Esophagus squamous epithelium (tissue), 5 donors: ENCODE measurements at places on chromosomes 6 and 20. TPM values are rescaled to one million over a fixed set of nuclear protein-coding genes. Genes with fewer than 3 reads are reported as not detected.

GRCh38 chr6:151390851-151391470 is 398 bp downstream of the ZBTB2 start:
- no peak for DNase-seq

- DNase-seq, result no peak
These were observed 20.7 kb upstream of the PHACTR3 start for GRCh38 chr20:59583428-59584277.

DNA sequence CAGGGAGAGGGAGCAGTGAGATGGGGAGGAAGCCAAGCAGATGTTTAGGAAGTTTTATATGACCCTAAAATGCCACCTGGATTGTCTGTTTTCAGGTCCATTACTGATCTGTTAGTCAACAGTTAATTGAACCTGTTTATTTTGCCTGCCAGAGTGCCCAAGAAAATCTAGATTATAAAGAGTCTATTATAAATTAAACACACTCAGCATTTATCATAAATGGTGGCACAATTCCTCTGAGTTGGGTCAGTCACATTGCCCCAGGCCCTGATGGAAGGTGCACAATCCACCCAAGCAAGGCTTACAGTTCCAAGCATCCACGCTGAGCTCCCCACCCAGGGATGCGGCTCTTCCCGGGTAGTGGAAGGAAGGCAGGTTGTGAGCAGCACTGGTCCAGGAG is 21.4 kb upstream of the ULBP3 start:
- no peak for DNase-seq

- DNase-seq, result no peak
These were observed 7.9 kb downstream of the CNKSR3 start for GRCh38 chr6:154502553-154502952.

DNA sequence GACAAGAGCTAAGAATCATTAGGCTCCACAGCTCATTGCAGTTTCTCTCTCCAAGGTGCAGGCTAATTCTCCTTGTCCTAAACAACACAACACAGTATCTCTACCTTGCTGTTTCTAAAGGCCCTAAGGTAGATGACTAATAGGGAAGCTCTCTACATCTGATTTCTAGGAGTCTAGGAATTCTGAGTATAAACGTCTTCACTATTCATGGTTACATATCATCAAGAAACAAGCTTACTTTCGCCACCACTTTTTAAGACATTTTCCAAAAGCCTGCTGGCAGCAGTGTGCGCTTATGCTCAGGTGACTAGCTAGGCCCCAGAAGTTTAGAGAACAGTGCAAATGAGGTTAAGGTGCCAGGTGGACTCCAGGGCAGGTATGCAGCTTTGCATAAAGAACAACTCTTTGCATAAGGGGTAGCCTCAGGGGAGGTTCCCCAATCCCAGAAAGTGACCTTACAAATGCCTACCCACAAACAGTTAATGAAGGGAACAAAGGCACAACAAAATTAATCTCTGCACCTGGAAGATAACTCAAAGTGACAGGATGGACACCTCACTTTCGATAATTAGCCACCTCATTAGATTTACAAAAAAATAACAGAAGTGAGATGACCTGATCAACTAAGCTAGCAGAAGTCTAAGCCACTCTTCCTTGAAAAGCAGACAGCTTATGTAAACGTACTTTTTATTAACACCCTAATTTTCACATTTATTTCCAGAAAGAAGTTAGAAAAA is 20.1 kb downstream of the B4GALT5 start:
- no peak for DNase-seq

The SPATA25 gene
- 1.1 TPM for total RNA-seq

GRCh38 chr6:27505209-27506027 is 32.5 kb upstream of the ZNF184 start:
- no peak for DNase-seq

DNA sequence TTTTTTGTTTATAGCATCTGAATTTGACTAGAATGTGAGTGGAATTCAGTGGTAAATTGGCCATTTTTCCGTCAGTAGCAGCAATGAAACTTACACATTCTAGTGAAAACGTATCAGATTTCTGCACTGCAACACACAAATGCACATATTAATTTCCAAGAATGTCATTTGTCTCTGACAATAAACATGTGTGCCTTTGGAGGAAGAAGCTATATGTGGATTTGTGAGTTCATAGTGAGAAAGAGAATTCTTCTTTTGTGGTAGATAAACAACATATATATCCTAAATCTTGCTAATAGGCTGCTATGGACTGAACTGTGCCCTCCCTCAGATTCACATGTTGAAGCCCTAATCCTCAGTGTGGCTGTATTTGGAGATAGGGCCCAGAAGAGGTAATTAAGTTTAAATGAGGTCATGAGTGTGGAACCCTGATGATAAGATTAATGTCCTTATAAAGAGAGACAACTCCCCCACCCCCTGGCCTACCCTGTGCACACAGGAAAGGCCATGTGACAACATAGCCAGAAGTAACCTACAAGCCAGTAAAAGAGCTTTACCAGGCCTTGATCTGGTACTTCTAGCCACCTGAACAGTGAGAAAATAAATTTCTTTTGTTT is 200.2 kb upstream of the EYA4 start:
- DNase-seq, result no peak

DNA sequence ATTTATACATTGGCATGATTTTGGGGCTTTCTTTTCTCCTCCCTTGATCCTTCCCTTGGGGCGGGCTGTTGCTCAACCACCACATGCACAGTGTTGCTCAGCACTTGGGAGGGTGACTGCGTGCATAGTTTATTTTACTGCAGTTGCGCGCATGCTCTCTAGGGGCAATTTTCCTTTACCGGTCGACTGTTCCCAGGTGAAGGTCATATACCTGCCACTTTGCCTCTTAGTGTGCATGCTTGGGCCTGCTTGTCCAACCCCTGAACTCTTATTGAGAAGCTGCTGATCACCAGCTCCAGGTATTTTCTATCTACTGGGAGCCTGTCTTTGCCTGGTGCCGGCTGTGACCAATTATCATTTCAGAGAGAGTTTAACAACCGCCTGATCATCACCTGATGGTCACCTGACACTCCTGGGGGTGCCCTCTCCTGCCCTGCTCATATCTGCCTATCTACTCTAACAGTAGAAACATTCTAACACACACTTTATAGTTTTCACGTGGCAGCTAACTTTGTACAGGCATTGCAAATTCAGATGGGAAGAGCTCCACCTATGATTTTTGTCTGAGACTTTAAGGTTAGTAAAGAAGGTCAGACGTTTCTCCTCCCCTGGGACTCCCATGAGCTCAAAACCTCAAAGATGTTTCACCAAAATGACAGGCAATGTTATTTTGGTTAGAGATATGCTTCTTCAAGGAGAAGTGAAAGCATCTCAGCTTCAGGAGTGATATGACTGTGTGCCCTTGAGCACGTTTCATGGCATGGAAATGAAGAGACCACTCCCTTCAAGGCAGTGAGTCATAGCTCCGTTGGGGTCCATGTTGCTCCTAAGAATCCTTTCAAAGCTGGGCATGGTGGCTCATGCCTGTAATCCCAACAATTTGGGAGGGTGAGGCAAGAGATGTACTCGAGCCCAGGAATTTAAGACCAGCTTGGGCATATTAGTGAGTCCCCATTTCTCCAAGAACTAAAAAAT is 227.5 kb upstream of the MYLIP start:
- DNase-seq, result no peak

DNA sequence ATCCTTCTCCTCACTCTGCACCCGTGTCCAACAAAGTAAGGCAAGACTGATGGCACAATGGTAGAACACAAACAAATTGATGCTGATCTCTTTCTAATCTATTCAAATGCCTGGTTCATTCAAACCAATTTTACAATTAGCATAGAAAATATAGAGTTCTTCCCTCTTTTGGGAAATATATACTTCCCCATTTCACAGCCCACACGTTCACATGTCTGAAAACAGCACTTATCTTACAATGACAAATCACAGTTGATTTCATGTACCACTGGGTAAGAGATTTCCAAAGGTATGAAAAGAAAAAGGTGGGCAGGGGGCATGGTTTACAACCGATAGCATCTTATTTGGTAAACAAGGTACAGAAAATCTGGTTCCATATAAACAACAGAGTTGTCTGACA is 137.6 kb downstream of the RNGTT start:
- DNase-seq, result no peak

DNA sequence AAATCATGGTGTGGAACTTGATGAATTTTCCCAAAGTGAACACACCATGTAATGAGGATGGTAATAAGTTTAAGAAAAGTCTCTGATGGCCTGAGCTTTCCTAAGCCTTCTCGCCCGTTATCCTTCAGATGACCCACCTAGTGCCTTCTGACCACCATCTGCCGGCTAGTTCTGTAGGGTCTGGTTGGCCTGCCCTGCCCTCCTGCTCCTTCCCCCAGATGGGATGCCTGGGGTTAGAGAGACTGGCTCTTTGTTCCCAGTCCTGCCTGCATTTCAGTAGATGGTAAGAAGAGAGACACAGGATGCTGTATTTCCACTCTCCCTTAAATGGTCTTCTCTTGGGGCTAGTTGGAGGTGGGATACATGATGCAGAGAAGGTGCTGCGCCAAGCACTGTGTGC is 43.0 kb downstream of the TIAM2 start:
- no peak for DNase-seq

The MCHR2 gene
- total RNA-seq, result not detected
